ENCODE measurements at places on chromosomes 2 and 18. TPM values are rescaled to one million over a fixed set of nuclear protein-coding genes. Genes with fewer than 3 reads are reported as not detected.

- H3K27me3 ChIP-seq = no peaks in the 10 kb centered on the region
- no peak overlapping the region for H3K27ac ChIP-seq
- no peaks in the 10 kb centered on the region for H3K4me1 ChIP-seq
- H3K4me3 ChIP-seq = no peak overlapping the region
- no peaks in the 10 kb centered on the region for H3K36me3 ChIP-seq
These were observed 177.1 kb downstream of the FAM210A start for GRCh38 chr18:13548966-13549879.

DNA sequence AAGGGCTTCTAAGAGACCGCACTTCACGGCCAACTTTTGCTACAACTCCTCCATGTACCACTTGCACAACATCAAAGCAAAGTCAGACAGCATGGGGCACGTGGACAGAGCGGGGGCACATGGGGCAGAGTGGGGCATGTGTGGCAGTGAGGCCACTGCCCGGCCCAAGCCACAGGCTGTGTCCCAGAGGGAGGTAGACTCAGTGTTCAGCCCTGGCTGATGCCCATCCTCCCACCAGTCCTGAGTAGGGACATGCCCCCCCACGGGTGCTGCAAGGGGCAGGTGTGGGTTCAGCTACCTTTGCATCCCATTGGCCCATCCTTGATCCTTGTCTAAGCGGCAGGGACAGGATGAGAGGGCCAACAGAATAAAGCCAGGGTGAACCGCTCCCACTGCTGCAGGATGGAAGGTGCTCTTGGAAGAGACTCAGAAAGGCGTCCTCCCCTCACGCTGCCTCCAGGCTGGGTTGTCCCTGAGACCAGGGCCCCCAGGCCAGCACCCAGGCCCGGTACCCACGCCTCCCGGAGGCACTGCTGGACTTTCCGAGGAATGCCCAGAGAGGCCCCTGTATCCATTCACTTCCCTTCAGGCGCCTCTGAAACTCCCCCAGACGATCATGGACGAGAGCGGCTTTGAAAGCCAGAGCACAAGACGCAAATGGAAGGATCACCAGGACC is 218.2 kb downstream of the NDUFA10 start:
- H3K27ac ChIP-seq = no peak overlapping the region
- peak; percentile 69 for DNase-seq
- H3K4me3 ChIP-seq = no peak overlapping the region
- no peaks in the 10 kb centered on the region for H3K4me1 ChIP-seq

GRCh38 chr2:238378230-238379095 is 48.3 kb upstream of the ASB1 start:
- H3K27ac ChIP-seq = peak overlapping the region; percentile 45
- no peaks in the 10 kb centered on the region for H3K27me3 ChIP-seq
- DNase-seq = no peak
- no peaks in the 10 kb centered on the region for H3K36me3 ChIP-seq

The HAAO gene
- 22.0 TPM for total RNA-seq

GRCh38 chr2:238972146-238972445 is 124.2 kb downstream of the TWIST2 start:
- H3K4me3 ChIP-seq = no peak overlapping the region
- no peaks in the 10 kb centered on the region for H3K4me1 ChIP-seq
- no peaks in the 10 kb centered on the region for H3K36me3 ChIP-seq
- H3K27ac ChIP-seq = no peak overlapping the region
- H3K27me3 ChIP-seq = no peaks in the 10 kb centered on the region

DNA sequence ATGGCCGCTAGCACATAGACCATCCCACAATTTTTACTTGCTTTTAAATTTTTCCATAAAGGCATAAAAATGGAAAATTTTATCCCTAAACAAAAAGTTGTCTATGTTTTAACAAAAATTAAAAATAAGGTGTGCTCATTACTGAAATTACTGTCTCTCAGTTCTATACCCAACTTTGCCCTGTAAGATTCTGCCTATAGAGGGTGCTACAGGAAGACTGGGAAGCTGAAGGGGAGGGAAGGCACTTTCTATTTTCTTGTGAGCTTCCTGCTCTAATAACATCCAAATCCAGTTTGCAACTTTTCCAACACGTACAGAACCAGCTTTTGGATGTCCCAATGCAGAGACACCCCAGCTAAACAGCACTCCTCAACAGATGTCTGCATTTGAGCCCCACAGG is 666.9 kb downstream of the PLCL1 start:
- H3K27me3 ChIP-seq = no peaks in the 10 kb centered on the region
- no peak overlapping the region for H3K4me3 ChIP-seq
- no peak overlapping the region for H3K27ac ChIP-seq
- H3K4me1 ChIP-seq = no peaks in the 10 kb centered on the region
- DNase-seq = no peak

The ITGB6 gene
- not detected for total RNA-seq

GRCh38 chr18:7535436-7536205 is 31.5 kb upstream of the PTPRM start:
- no peak for DNase-seq
- H3K36me3 ChIP-seq = no peaks in the 10 kb centered on the region
- H3K27ac ChIP-seq = no peak overlapping the region
- no peaks in the 10 kb centered on the region for H3K4me1 ChIP-seq

Data from aorta (tissue), 5 donors.